ENCODE measurements at places on chromosomes 12 and 14.

GRCh38 chr14:36479344-36479743 is 40.7 kb downstream of the NKX2-1 start:
- DNase-seq = no peak

DNA sequence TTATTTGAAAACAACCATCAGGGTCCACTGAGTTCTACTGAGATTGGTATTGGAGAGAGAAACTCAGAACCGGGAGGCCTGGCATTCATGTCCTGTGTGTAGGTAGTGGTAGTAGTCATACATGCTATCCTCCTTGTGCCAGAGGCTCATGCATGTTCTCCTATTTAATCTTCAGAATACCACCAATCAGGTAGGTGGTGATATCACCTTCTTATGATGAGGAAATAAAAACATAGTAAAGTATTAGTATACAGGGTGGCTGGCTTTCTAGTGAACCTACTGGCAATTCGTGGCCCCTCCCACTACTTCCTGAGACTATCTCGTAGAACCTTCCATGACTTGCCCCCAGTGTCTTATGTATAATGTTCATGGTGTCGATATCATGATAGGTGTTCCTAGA is 40.5 kb upstream of the EID3 start:
- no peak for DNase-seq

- no peak for DNase-seq
Measured at GRCh38 chr12:52404951-52405350, 1.2 kb downstream of the KRT82 start.

GRCh38 chr12:14280921-14281320 is 84.6 kb upstream of the ATF7IP start:
- DNase-seq = no peak

DNA sequence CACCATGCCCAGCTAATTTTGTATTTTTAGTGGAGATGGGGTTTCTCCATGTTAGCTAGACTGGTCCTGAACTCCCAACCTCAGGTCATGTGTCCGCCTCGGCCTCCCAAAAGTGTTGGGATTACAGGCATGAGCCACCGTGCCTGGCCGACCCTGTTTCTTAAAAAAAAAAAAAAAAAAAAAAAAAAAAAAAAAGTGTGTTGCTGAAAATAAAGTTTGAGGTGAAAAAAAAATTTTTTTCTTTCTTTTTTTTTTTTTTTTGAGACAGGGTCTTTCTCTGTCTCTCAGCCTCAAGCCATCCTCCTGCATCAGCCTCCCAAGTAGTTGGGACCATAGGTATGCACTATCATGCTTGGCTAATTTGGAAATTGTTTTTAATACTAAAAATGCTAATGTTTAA is 11.3 kb downstream of the RBM25 start:
- DNase-seq = no peak

DNA sequence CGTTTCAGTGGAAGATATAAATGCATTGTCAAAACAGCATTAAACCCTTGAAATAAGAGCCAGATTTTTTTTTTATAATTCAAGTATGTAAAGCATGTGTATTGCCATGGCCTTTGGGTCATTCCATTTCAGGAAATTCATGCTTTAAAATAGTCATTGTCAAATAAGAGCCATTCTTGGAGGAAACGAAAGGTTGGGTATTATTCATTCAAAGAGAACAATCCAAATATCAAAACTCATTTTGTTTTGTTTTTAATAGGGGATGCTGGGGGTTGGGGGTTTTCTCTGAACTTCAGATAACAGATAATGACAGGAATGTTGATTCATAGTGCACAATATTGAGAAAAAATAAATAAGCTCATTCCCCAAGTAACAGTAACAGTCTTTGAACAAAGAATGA is 174.4 kb upstream of the NUDT4 start:
- no peak for DNase-seq

GRCh38 chr12:73424484-73424883 is 1113.2 kb upstream of the ATXN7L3B start:
- no peak for DNase-seq

- DNase-seq = no peak
Measured at GRCh38 chr12:104858611-104859543, 99.2 kb downstream of the SLC41A2 start.

GRCh38 chr14:88129306-88130056 is 124.5 kb downstream of the GPR65 start:
- DNase-seq = no peak

DNA sequence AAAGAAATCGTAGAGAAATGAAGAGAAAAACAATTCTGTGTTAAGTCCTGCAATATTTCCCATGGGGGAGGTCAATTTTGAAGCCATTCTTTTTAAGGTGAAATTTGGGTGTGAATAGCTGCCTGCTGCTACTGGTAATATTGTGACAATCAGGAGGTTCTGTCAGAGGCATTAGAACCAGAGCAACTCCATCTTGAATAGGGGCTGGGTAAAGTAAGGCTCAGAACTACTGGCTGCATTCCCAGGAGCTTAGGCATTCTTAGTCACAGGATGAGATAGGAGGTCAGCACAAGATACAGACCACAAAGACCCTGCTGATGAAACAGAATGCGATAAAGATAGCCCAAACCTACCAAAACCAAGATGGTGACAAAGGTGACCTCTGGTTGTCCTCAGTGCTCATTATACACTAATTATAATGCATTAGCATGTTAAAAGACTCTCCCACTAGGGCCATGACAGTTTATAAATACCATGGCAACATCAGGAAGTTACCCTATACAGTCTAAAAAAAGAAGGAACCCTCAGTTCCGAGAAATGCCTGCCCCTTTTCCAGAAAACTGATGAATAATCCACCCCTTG is 24.8 kb upstream of the MTHFD1 start:
- DNase-seq = no peak

DNA sequence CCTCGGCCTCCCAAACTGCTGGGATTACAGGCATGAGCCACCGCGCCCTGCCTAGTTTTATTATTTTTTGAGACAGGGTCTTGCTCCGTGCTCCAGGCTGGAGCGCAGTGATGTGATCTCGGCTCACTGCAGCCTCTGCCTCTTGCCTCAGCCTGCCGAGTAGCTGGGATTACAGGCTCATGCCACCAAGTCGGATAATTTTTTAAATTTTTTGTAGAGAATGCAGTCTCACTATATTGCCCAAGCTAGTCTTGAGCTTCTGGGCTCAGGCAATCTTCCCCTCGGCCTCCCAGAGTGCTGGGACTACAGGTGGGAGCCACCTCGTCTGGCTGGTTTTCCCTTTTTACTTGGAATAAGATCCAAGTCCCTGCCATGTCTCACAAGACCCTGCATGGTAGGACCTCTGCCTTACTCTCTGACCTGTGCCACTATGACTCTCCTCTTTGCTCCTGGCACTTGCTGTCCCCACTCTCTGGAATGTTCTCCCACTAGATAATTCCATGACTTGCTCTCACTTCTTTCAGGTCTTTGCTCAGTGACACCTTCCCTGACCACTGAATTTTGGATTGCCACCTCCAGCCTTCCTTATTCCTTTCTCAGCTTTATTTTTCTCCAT is 7.7 kb upstream of the RARG start:
- no peak for DNase-seq

DNA sequence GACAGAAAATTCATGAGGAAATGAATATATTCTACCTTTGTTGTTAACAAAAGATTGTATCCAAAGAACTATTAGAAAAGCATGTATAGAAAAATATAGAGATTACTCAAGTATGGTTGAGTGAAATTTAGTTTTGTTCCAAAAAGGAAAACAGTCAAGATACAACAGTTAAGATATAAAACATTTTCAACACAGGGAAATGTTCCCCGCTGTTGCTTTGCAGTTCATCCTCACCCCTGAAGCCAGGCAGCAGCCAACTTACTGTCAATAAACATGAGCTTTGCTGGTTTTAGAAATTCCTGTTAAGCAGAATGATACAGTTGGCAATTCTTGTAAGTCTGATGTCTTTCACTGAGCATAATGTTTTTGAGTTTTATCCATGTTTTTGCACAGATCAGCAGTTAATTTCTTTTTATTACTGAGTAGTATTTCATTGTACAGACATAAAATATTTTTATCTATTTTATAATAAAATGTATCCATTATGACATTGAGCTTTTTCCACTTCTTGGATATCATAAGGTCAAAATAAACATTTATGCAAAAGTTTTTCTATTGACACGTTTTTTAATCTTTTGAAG is 1.2 kb upstream of the CLEC2B start:
- no peak for DNase-seq

DNA sequence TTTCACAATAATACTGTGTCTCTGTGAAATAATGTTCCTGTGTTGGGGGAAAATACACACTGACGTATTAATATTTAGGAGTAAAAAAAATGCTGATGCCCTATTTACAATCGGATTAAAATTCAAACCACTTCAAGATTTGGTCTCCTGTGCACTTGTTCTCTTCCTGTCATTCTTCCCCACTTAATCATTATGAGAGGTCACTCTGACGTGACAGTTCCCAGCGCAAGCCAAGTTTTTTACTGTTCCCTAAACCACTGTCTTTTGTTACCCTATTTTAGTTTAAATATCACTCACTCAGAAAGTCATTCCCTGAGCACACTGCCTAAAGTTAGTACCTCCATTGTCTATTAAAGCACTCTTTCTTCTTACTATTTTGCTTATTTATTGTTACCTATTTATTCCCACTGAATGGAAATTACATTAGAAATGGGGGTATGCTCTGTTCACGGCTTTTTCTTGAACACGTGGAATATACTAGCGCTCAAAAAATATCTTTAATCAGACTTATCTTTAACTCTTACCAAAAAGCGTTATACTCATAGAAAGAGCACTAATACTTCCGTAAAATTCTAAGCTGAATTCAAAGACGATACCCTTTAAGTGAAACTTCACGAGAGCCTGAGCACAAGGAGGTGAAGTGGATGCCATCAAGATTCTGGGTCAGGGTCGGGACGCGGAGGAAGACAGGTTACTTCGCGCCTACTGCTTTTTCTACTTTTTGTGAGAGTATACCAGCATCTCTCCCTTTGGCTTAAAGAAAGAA is 670 bp upstream of the PSMA3 start:
- DNase-seq = no peak

GRCh38 chr14:69260190-69260860 is 367 bp downstream of the GALNT16 start:
- DNase-seq = no peak

DNA sequence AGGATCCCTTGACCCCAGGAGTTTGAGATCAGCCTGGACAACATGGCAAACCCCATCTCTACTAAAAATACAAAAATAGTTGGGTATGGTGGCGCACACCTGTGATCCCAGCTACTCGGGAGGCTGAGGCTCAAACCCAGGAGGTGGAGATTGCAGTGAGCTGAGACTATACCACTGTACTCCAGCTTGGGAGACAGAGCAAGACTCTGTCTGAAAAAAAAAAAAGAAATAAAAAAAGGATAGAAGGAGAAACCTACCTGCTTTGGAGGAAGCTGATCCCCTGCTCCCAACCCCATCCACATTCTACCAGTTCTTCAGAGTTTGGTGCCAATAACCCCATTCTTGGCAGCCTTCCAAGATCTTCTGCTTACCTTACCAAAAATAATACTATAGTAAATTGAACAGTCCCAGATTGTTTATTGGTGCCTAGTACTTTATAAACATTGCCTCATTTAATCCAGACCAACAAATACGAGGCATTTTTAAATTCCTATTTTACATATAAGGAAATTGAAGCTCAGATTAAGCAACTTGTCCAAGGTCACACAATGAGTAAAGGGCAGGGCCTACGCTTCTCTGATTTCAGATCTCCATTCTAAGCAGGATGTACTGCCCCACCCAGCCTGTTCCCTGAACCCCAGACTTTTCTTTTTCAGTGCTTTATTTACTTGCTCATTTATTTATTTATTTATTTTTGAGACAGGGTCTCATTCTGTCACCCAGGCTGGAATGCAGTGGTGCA is 33.2 kb upstream of the FAM222A start:
- no peak for DNase-seq

- no peak for DNase-seq
Measured at GRCh38 chr12:18966954-18967353, 162.6 kb upstream of the PLEKHA5 start.

- no peak for DNase-seq
Measured at GRCh38 chr14:23537351-23538049, 14.1 kb downstream of the ZFHX2 start.

DNA sequence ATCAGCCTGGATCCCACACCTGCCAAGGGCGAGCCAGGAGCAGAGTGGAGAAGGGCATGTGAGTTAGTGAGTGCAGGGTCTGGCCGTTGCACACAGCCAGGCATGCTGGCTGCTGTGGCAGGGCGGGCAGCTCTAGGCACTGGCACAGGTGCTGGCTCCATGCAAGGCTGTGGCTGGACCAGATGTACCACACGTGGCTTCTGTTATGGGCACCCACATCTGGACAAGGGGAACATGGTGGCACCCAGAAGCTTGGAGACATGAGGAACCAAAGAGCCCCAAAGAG is 20.1 kb downstream of the SERPINA3 start:
- DNase-seq = no peak

GRCh38 chr12:65434737-65435136 is 156.3 kb downstream of the MSRB3 start:
- no peak for DNase-seq

GRCh38 chr12:68438601-68439000 is 106.4 kb upstream of the MDM1 start:
- no peak for DNase-seq

- DNase-seq = no peak
Measured at GRCh38 chr14:78610994-78611393, 440.8 kb downstream of the NRXN3 start.

- DNase-seq = no peak
Measured at GRCh38 chr14:51954031-51954430, 35.3 kb upstream of the RTRAF start.

DNA sequence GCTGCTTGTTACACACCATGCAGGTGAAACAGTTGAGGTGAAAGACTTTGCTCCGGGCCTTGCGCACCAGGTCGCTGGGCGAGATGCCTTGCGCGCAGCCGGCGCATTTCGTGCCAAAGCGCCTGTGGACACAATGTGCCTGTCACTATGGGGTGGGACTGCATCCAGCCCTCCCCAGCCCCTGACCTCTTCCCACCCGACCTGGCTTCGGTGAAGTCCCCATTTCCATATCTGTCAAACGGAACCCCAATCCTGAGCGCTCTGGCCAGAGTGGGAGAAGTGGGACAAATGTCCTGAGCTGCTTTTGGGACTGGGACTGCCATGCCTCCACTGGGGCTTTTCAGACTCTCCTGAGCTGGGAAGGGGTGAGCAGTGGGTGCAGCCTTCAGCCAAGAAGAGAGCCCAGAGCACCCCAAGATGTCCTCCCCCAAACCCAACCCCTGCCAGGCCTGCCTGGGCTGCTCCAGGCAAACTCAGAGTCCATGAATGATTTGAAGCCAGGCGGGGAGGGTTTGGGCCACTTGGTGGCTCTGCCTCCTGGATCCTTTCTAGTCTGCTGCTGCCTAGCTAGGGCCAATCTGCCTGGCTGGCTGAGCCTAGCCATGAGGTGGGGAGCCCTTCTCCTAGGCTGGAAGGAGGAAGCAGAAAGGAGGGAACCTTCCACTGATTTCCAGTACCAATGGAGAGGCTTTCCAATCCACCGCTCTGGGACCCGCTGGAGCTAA is 2.3 kb downstream of the LHX5 start:
- no peak for DNase-seq

All from effector memory CD8-positive, alpha-beta T cell (primary cell).